ENCODE measurements at places on chromosomes 5 and 9.

DNA sequence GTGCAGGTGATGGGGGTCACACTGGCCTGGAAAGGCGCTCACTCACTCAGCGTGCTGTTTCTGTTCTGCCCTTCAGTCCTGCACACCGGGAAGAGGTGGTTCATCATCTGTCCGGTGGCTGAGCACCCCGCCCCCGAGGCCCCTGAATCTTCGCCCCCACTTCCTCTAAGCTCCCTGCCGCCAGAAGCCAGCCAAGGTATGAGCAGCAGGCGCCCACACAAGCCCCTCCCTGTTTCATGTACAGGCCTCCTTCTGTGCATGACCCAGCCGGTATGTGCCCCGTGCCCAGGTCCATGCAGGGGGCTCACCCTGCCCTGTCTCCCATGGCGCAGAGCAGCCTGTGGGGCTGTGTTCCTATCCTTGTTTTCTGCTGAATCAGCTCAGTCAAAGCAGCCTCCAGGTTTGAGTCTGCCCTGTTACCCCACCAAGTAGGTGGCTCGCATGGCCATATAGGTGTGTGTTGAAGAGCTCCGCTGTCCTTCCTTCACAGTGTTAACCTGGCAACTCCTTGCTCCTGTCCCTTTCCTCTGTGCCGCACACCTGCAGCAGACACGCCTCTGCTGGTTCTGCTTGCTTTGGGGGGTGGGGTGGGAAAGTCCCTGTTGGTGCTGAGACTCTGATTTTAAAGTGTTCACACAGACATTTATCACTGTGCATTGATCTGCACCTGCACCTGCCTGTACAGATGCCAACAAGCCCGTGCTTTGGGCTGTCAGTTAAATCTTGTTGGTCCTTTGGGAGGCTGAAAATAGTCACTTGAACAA is 84.8 kb downstream of the WNK2 start:
- peak; percentile 26 for DNase-seq

DNA sequence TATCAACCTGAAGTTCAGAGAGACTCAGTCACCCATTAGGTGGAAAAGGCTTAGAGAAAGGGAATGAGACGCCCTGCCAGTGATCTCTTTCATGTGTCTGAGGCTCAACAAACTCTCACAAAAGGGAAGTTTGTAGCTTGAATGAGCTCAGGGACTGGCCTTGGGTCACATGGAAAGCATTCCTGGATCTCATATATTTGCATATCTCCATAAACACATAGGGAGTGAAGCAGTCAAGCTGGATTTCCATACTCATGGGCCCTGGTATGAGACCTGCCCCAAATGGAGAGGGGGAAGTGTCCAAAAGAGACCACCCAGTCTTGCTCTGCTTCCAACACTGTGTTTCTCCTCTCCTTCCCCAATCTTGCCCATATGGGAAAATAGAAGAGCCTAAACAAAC is 26.4 kb upstream of the PRUNE2 start:
- no peak for DNase-seq

DNA sequence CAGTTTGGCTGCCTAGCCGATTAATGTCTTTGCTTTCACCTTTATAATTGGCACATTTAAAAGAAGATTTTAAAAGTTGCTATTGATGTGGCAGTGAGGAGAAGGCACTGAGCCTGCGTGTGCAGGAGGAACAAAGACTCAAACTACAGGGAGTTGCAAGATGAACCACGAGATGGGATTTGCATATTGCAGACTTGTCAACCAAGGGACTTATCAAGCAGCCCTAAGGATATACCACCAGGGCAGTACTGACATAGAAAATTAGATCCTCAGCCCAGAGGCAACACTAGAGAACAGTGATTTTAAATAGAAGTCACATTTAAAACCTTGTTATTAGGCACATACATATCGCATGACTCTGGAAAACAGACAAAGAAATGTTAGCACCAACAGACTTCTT is 342.6 kb downstream of the GLIS3 start:
- DNase-seq = no peak

DNA sequence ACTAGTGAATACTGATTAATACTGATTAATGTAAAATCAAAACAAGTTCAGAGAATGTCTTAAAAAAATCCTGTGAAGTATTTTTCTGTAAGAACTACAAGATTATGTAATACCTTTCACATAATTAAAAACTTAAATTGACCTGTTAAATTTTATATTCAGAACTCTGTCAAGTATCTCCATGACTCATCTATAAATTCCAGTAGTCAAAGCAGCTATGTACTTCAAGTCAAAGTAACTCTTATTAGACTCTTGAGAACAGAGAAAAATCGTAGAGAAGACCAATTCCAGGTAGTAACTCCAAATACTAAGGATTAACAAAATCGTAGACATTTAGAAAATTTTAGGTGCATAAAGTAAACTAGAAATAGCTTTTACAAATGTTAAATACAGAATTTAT is 77.1 kb downstream of the HOMER1 start:
- DNase-seq = no peak

- DNase-seq = no peak
Observed at GRCh38 chr5:167785901-167786300, 505.5 kb upstream of the WWC1 start.

- no peak for DNase-seq
Observed at GRCh38 chr9:99185934-99186333, 35.8 kb downstream of the ALG2 start.

DNA sequence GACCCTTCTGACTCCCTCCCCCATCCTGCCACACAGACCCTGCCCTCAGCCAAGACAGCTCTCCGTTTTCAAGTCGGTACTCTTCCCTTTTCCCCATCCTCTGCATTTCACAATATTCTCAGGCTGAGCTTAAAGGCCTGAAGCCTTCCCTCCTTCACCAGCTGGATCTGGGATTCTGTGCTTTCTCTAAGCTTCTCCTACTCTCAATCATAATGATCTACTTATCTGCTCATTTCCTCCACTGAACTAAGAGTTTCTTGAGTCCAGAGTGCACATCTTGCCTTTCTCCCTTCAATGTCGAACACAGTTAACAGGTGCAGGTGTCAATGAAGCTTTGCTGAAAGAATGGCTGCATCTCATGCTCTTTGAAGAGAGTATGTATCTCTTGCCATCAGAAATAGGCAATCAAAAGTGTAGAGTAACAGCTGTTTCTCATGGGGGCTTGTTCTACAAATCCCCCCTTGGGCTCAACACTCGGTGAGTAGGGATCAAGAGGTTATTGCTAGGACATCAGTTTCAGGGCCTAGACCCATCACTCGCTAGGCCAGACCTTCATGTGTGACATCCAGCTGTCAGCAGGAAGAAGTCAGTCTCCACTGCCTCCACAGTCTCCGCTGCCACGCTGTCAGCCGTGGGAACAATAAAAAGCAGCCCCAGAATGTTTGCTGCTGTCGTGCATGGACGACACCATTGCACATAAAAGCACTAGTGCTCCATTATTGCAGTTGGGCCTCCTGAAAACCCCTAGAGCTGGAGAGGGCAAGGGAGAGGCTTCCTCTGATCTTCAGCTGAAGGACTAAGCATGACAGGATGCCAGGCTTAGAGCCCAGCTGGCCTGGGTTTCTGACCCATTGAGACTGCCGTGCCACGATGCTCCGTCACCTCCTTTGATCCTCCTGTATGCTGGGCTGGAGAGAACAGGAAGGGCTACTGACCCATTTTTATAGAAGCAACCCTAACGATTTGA is 23.7 kb downstream of the TRAF1 start:
- peak; percentile 15 for DNase-seq

- no peak for DNase-seq
Observed at GRCh38 chr9:18706648-18707047, 232.7 kb downstream of the ADAMTSL1 start.

DNA sequence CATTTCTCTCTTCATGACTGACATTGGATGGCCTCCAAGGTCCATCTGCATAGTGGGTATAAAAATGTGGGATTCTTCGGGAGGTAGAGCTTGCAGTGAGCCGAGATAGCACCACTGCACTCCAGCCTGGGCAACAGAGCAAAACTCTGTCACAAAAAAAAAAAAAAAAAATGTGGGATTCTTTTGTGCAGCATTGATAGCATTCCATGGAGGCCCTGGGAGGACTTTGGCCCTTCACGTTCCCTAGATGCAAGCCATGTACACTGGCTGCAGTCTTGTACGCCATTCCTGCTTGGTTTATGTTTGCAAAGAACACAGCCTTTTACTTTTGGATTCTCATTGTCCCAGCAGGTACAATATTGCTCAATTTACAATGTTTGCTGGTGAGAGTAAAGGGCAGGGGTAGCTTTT is 157.8 kb downstream of the SLCO4C1 start:
- DNase-seq = no peak

DNA sequence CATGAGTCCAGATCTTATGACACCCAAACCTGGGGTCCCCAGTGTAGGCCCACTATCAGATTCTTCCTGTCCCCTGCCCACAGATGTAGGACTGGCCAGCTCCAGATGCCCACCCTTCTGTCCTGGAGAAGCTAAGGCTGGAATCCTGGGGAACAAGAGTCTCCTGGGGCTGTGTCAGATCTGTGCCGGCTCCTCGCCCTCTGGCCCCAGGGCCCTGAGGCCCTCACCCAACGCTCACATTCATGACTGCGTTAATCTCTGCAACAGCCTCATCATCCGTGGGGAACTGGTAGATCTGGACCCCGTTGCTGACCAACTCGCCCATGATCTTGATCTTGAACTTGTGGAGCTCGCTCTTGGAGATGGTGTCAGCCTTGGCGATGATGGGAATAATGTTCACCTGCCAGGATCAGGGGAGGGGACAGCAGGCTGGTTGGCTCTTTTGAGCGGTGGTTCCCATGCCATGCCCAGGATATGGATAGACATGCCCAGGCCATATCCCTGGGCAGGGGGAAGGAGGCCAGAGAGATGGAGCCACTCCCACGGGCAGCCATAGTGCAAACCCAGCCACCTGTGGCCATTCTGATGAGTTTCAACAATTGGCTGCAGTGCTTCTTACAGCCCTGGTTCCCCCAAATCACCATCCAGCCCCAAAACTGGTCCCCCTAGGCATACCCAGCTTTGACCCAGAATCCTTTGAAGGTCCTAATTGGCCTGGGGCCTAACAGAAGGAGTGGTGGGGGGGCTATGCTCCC is 14.6 kb downstream of the SEPTIN8 start:
- DNase-seq = no peak

DNA sequence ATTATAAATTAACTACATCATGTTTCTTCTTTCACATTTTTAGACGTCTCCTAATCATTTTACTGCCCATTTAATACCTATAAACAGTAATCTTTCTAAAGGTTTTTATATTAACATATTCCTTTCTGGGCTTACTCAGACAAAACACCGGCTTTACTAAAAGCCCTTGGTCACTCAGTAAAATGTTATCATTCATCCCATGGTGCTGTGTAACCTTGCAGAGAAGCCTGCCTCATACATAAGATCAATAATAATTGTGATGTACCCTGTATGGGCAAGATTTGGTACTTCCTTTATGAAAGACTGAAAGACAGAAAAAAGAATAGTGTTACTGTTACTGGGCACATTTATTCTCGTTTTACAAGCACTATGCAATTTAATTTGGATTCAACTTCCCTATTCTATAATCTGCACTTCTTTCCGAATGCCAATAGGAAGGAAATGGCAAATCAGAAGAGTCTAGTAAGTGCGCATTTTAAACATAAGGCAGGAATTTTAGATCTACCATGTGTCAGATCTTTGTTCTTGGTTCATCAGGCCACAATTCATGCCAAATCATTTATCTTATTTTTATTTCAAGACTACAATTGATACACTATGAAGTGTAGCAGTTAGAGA is 522.2 kb downstream of the CSNK1G3 start:
- no peak for DNase-seq

DNA sequence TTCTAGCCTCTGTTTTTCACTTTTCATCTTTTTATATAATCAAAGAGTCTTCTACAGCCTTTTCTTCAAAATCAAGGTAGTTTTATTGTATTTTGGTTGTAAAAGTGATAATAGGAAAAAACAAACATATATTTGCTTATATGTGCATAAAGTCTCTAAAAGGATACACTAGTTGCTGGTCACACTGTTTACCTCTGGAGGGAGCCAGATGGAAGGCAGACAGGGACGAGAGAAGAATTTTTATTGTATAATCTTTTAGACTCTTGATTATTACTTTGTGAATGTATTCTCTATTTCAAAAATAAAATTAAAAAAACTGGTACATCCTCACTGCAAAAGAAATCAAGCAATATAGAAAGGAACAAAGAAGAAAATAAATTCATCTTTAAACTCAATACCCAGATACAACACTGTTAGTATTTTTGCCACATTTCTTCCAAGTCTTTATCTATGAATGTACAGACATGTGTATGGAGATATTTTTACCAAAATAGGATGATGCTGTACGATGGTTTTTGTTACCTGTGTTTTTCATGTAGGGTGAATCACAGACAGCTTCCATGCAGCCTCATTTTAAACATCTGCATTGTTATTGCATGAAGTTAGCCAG is 6.1 kb upstream of the RNF183 start:
- peak; percentile 7 for DNase-seq

GRCh38 chr9:84297162-84297821 is 43.3 kb downstream of the SLC28A3 start:
- DNase-seq = no peak

All from stimulated activated CD4-positive, alpha-beta T cell treated with anti-CD3 and anti-CD28 coated beads, Interleukin-2, amount 100 ng/mL, for 24 hours (primary cell).